ENCODE measurements at places on chromosomes 3 and 15.

GRCh38 chr3:32814361-32814760 lies 3.4 kb upstream of the TRIM71 start:
- DNase-seq, result no peak

DNA sequence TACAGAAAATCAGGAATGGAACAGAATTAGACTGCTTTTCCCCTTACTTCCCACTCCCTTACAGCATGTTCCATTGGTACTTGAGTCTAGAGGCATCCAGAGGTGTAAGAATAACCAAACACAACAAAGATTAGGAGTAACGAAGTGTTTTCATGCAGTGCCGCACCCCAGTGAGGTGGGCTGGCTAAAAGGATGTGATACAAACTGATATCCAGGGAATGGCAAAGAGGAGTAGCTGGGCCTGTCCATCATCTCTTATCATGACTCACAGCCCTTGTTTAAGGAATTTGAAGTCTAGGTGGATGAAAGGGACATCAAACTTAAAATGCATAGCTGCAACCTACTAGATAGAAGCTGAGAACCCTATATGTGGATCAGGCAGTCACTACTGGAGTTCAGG lies 16.4 kb downstream of the SCG5 start:
- no peak for DNase-seq

- peak; percentile 11 for DNase-seq
These were observed 136.7 kb downstream of the SMAD6 start for GRCh38 chr15:66838671-66839239.

DNA sequence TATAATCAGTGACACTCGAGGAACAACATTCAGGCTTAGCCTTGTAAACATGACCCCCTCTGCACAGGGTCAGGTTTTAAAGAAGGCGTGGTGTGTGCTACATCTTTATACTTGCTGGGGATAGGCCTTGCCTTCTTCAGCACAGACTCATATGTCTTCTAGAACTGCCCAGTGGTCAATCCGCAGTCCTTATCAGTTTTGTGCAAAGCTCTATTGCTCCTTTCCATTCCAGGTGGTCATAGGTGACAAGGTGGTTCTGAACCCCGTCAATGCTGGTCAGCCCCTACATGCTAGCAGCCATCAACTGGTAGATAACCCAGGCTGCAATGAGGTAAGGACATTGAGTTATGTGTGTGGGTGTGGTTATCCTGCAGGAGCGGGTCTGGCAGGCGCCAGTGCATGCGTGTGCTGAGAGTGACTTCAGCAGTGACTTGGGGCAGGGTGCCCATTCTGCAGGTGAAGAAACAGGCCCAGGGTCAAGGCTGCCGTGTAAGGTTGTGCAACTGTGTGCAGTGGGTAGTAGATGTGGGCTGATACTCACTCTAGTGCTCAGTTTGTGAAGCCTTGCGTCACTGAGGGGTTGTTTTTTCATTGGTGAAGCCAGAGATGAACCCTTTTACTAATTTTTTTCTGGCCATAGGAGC lies 150.9 kb downstream of the ITPR1 start:
- DNase-seq, result no peak

DNA sequence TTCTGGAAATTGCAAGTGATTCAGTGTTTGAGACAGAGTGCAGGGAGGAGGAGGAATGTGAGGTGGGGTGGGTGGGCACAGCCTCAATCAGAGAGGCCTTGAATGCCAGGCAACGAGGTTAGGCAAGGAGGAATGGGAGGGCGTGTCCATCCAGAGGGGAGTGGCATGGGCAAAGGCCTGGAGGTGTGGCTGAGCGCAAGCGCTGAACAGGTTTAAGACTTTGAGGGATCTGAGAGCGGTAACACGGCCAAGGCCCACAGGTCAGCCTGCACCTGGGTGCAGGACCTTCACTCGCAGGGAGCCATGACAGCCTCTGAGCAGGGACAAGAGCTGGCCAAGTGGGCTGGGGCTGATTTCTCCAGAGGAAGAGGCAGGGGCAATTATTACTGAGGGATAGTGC lies 125.9 kb downstream of the TPRA1 start:
- no peak for DNase-seq

GRCh38 chr15:101570241-101570640 lies 80.7 kb upstream of the PCSK6 start:
- no peak for DNase-seq

DNA sequence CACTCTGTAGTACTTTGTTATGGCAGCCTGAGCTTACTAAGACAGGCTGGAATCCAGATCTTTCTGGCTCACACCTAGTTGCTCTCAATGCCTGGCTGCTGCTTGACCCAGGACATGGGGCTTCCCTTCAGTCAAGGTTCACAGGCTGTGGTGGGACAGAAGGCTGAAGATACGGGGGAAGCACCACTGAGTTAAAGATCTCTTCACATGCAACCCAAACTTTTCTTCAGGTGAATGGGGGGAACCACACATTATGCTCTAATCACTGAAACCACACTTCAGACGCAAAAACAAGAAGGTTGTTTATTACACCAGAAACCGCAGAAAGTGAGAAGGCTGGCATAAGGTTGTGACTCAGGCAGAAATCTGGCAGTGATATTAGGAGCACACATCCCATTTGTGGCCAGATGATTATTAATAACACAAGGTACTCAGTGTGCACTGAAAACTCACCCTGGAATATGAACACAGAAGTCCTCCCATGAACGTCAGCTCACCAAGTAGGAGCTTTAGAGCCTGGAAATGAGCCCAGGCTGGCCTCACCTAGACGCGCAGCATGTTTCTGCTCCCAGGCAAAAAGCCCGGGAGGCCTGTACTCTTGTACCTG lies 230.5 kb upstream of the CHRNA7 start:
- no peak for DNase-seq

DNA sequence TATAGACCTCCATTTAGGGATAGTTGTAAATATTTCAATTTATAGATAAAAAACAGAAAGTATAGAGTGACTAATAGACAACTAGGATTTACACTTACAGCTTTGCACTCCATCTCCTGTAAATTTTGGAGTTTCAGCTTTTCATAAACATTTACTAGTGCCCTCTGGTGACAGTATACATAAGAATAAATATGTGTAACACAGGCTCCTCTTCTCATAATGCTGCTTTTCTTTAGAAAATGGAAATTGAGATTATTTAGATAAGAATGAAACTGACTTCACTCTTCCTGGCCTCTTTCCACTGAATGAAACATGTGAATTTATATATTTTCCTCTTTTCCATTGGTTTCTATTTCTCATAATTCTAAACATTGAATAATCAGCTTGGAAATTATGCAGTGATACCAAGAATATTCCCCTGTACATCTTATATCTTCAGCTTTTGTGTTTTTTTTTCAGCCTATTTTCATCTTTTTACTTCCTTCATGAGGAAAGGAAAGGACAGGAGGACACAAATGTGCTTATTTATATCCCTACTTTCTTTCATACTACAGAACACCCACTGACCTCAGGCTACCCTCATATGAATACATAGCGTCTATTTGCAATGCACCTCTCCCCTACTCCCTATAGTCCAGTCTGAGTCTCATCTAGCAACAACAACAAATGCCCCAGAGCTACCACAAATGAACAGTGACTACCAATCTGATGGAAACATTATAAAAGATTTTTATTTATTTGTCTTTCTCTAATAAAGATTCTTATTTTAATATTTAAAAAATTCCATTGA lies 103.1 kb upstream of the CCDC39 start:
- DNase-seq, result no peak

All from RCC 7860 (cell line).